Left kidney (tissue), 8 donors: ENCODE measurements at places on chromosomes 1 and 21. TPM values are rescaled to one million over a fixed set of nuclear protein-coding genes. Genes with fewer than 3 reads are reported as not detected.

Gene OR2T11
- not detected for polyA plus RNA-seq

Gene SOX13
- polyA plus RNA-seq = 49.9 TPM

Gene MAEL
- 2.5 TPM for polyA plus RNA-seq

DNA sequence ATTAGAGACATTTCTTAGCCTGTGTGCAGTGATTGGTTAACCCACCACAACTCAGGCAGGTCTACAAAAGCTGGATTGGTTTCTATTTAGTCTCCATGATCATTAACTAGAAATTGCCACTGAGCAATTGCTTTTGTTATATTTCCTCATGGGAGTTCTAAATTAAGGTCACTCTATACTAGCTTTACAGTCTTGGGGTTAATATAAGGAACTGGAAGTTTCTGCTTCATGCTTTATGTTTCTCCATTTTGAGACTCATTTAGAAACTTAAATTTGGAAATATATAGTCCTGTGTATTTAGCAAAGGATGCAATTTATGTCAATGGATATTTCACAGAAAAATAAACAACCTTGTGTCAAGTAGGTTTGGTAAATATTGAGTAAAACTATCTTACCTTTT, 137.5 kb downstream of the HLX start:
- no peak for DNase-seq

GRCh38 chr1:233664253-233664652, 50.3 kb downstream of the KCNK1 start:
- no peak for DNase-seq
